ENCODE measurements at places on chromosomes 3 and 15. TPM values are rescaled to one million over a fixed set of nuclear protein-coding genes. Genes with fewer than 3 reads are reported as not detected.

SLC51B gene
- 21.2 TPM for total RNA-seq

UCN2 gene
- total RNA-seq: 8.5 TPM

ITPKA gene
- total RNA-seq: 9.1 TPM

POMGNT2 gene
- 5.9 TPM for total RNA-seq

SEMA7A gene
- total RNA-seq: 1.5 TPM

ESYT3 gene
- total RNA-seq: 0.70 TPM

CATSPER2 gene
- 0.66 TPM for total RNA-seq

STRIT1 gene
- not detected for total RNA-seq

CTXN2 gene
- total RNA-seq: not detected

PIERCE2 gene
- 2.5 TPM for total RNA-seq

UROC1 gene
- total RNA-seq: not detected

SLC49A4 gene
- 11.7 TPM for total RNA-seq

GOLGA8G gene
- total RNA-seq: not detected

GRM7 gene
- not detected for total RNA-seq

SI gene
- total RNA-seq: not detected

GOLGA8M gene
- total RNA-seq: not detected

RLBP1 gene
- total RNA-seq: not detected

NUTM1 gene
- total RNA-seq: not detected

CLDND1 gene
- total RNA-seq: 61.1 TPM

SERPINI1 gene
- total RNA-seq: 2.2 TPM

GJD2 gene
- total RNA-seq: not detected

SLC2A2 gene
- not detected for total RNA-seq

RTP1 gene
- not detected for total RNA-seq

IGDCC3 gene
- 0.23 TPM for total RNA-seq

KIF7 gene
- 5.0 TPM for total RNA-seq

CFAP44 gene
- 2.0 TPM for total RNA-seq

DGKG gene
- total RNA-seq: 8.8 TPM

PPP2R3A gene
- 1.1 TPM for total RNA-seq

CHRM5 gene
- total RNA-seq: 0.06 TPM

TNFAIP8L3 gene
- total RNA-seq: 29.1 TPM

KBTBD13 gene
- total RNA-seq: not detected

TGM5 gene
- not detected for total RNA-seq

GYG1 gene
- 34.6 TPM for total RNA-seq

IMPG2 gene
- total RNA-seq: not detected

CCR1 gene
- total RNA-seq: not detected

P2RY14 gene
- total RNA-seq: not detected

CFAP91 gene
- total RNA-seq: 0.34 TPM

BBX gene
- total RNA-seq: 16.2 TPM

TICRR gene
- 11.9 TPM for total RNA-seq

SEMA5B gene
- total RNA-seq: 0.26 TPM

OIP5 gene
- total RNA-seq: 13.3 TPM

PYGO1 gene
- total RNA-seq: 5.6 TPM

CAMKV gene
- 0.32 TPM for total RNA-seq

MOBP gene
- not detected for total RNA-seq

ECE2 gene
- not detected for total RNA-seq

FNDC3B gene
- 36.6 TPM for total RNA-seq

SMCO1 gene
- total RNA-seq: not detected

ZBBX gene
- not detected for total RNA-seq

TMC3 gene
- not detected for total RNA-seq

SHQ1 gene
- total RNA-seq: 17.6 TPM

C2CD4B gene
- 0.31 TPM for total RNA-seq

Data from A549 treated with GW870086 at 1 μM for 4 hours (cell line).